RPMI7951 (cell line): ENCODE measurements at places on chromosomes 3 and 15. TPM values are rescaled to one million over a fixed set of nuclear protein-coding genes. Genes with fewer than 3 reads are reported as not detected.
A peak's percentile ranks its signal among the peaks of the same experiment; 100 is the strongest.

DNA sequence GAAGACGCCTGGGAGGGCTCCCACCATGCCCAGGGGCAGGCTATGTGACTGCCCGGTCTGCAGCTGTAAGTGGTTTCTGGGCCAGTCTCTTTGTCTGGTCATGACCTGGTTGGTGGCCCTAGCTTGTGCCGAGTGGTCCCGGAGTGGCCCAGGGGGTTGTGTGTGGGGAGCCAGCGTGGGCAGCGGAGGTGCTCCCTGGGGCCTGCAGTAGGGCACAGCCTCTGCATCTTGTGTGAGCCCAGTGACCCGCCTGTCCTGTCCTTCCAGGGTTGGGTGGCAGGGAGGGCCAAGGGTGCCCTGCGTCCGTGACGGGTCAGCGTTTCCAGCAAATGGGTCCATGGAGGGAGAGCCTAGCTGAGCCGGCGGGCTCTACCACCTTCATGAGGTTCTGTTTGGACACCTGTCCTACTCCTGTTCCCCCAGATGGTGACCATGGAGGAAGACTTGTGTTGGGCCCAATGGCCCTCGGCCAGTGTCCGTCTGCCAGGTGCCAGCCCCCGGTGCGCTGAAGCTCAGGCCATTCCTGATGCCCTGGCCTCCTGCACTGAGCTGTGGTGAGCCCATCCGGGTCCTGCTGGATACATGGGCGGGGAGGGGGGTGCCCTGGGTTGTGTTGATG lies 215.4 kb downstream of the SNRPN start:
- no peak for DNase-seq

GRCh38 chr3:143428294-143428693 lies 308.7 kb downstream of the CHST2 start:
- no peak for DNase-seq

DNA sequence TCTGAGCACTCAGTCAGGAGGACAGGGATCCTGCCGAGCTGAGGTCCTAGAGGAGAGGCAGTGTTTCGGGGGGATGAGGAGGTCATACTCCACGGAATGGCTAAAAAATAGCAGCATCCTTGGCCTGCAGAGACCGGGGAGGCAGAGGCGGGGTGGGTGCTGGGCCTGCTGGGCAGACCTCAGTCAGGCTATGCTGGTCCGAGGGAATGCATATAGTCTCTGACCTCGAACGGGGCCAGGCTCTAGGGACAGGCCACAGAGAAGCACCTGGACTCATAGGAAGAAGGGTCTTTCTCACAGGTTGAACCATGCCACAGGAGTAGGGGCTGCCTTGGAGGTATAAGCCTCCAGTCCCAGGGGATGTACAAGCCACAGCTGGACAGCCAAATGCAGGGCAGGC lies 14.0 kb upstream of the SKIC8 start:
- no peak for DNase-seq

DNA sequence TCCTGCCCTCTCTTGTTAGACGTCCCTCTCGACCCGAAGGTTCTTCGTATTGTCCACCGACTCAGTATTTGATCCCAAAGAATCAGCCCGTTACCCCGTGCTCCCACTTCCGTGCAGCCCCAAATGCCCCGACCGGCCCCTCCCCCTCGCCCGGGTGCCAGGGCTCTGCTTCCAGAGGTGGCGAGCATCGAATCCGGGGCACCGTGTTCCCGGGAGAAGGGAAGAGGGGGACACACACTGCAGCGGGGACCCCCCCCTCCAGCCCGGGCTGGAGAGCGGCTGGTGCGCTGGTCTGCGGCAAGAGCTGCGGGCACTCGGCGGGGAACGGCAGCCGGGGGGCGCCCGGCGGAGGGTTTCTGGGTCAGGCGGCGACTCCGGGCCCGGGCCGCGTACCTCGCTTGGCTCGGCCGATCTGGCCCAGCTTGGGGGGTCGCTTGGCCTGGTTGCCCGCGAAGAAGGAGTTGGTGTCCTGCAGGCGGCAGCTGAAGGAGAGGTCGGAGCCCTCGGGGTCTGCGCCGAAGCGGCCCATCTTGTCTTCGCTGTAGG lies 556 bp downstream of the CAMK2N2 start:
- no peak for DNase-seq

DNA sequence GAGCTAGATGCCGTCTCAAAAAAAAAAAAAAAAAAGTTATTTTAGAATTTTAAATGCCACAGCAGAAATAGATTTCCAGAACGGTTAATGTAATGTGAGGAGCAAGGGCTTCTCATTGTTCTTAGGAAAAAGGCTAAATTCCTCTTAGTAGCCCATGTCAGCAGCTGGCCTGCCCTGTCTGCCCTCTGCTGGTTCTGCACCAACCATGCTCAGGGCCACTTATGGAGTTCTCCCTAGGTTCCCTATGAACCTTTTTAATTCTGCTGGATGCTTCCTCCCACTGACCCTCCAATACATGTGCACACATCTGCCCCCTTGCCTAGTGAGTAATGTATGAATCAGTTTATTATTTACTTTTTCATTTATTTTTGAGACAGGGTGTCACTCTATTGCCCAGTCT lies 32.2 kb upstream of the DPPA4 start:
- DNase-seq = peak; percentile 14

DNA sequence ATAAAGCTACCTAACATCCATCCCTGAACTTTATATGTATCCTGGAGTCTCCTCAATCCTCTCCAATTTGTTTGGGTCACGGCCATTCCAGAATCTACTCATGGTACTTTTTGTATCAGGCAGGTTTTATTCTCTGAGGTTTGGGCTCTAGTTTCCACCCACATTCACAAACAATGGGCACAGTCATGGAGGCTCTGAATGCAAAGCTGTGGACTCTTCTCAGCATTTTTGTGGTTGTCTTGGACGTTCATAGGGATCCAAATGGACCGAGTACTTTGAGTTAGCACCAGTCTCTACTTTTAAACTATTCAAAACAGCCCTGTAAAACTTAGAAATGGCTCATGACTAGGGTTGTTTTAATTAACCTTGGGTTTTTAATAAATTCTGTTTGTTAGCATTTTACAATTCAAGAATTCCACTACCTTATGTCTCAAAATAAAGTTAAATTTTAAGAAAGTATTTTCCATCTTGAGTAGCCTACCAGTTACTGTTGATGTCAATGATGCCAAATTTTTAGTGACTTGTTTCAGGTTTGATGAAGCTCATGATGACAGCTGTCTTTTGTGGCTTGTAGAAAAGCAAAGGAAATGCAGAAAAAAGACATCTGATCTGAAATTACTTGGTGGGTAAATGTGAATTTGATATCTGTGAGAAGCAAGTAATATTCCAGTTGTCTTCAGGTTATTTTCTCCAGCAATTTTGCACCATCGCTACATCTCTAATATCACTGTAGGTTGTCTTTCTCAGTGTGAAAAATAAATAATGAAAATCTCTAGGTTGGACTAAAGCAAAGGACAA lies 275.7 kb upstream of the THBS1 start:
- DNase-seq = no peak

DNA sequence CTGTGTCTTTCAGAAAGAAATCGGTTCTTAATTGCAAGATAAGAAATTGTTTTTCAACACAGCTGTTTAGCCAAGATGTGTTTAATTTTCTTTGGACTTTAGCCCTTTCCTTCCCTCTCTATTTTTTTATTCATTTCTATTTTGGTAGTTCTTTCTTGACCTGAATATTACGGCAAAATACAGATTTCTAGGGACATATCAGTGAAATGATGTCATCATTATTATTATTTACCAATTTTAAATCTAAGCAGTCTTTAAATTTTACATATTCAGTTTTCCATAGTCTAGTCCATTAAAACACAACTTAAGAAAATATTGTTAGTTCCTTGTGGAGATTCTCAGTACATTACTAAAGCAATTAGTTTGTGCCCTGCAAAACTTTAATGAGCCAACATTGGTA lies 104.3 kb downstream of the MAP2K5 start:
- no peak for DNase-seq

- no peak for DNase-seq
These were observed 34.8 kb downstream of the CRYGS start for GRCh38 chr3:186509423-186509822.

DNA sequence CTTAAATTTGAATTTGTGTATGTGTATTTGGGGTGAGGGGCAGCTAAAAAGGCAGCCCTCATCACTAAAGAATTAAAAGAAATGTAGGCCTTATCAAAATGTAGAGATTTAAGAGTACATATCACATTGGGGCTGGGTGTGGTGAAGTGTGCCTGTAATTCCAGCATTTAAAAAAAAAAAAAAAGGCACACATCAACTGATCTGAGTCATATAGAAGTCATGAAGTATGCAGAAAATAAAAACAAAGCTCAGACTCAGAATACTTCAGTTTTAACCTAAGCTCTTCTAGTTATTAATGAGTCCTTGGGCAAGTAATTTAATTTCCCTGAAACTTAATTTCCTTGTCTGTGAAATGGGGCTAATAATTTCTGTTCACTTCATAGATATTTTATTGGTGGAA lies 31.6 kb downstream of the SLC24A1 start:
- peak; percentile 22 for DNase-seq

DNA sequence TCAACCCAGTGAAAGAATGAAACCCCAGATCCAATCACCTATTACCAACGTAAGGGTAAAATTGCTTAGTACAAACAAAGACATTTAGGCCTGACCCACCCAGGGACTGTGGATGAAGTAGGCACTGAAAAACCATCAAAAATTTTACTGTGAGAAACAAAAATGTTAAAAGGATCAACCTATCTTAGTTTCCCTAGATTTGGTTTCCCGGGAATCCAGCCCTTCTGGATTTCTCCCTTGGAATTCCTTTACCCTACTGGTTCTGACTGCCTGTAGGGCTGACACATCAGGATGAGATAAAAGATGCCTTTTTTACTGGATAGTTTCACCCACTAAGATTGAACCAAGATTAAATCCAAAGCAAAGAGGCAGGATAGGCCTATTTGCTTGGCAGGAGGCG lies 102.7 kb downstream of the SCAPER start:
- no peak for DNase-seq

DNA sequence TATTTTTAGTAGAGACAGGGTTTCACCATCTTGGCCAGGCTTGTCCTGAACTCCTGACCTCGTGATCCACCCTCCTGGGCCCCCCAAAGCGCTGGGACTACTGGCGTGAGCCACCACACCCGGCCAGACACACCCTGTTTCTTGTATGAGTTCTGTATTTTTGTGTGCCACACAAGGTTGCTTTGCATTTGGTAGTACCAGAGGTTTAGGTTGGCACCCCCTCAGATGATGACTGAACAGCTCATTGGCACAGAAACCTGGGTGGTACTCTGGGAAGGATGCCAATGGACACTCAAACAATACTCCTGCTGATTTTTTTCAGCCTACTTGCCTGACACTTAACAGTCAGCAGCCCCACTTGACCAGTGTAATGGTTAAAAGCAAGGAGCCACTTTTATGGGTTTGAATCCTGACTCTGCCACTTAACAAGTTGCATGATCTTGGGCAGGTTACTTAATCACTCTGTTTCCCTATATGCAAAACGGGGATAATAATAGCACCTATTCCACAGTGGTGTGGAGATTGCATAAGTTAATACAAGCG lies 39.2 kb upstream of the BCL2A1 start:
- peak; percentile 72 for DNase-seq

- no peak for DNase-seq
These were observed 175.8 kb upstream of the ZBTB20 start for GRCh38 chr3:115322901-115323300.

DNA sequence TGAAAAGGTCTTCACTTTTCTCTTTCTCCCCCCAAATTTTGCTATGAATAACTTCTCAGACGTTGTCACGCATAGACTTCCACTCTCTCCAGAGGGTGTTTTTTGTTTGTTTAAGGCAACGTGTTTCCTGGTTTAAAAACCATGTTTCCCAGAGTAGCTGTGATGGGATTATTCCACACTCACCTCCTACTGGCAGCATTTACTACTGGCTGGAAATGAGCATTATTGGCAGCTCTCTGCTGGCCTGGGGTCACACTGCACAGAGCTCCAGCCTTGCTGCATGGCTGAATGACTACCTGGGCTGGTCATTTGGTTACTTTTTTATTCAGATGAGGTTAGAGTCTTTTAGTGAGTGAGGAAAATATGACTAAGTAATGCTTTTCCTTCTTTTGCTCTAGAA lies 65.2 kb downstream of the RARB start:
- DNase-seq = no peak

GRCh38 chr3:66483006-66483405 lies 17.8 kb downstream of the LRIG1 start:
- peak; percentile 81 for DNase-seq

DNA sequence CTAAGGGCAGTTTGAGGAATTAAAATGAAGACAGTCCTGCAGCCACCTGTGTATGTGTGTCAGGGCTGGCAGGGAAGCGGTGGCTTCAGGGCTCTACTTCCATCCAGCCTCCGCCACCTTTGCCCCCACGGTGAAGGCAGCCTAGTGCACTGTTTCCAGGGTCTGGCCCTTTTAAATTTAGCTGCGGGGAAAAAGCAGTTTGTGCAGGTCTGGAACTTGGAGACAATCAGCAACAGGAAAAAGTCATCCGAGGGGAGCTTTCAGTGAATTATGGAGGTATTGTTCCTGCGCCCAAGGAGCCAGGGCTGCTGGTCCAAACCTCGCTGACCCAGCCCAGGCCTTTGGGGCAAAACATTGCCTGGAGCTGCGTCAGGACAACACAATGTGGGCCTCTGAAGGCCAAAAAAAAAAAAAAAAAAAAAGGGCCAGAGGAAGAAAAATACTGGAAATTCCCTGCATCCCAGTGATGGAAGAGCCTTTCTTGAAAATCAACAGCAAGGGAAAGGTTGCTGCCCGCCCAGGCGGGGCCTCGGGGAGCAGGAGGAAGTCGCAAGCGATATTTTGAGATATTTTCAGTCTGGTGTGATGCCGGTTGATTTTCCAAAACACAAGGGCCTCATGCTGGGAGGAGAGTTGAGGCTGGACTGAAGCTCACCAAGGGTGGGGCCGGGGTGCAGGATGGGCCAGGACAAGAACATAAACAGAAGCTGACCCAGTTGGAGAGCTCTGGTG lies 25.5 kb upstream of the FGD5 start:
- peak; percentile 19 for DNase-seq

- DNase-seq = no peak
These were observed 6.0 kb upstream of the FNDC3B start for GRCh38 chr3:172033396-172033795.

DNA sequence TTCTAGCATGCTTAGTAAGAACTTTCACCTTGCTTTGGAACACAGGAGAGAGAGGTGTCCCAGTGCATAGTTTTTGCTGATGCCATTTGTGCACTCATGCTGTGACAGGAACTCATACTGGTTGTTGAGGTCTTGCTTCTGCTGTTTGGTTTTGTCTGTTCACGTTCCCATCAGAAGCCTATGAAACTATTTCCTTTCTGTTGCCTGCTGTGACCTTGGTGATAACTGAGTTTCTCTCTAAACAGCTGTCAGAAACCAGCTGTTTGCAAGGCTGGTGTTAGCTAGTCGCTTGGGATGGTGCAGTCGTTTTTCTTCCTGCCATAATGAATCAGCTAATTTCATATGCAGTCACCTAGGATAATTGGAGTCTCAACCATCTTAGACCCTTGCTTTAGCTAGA lies 724.1 kb downstream of the GRM7 start:
- no peak for DNase-seq

GRCh38 chr3:67196677-67197076 lies 198.6 kb downstream of the KBTBD8 start:
- DNase-seq = no peak

Gene FAM107A
- total RNA-seq = not detected in 2 replicates

Gene TRPM1
- not detected in 2 replicates for total RNA-seq

Gene CHRNA3
- not detected in 2 replicates for total RNA-seq

Gene NANOGP8
- not detected in 2 replicates for total RNA-seq

Gene NR2E3
- not detected in 2 replicates for total RNA-seq

Gene FBXL2
- 9.1 and 9.5 TPM in 2 replicates for total RNA-seq
